ENCODE measurements at places on chromosomes 2 and 18.

DNA sequence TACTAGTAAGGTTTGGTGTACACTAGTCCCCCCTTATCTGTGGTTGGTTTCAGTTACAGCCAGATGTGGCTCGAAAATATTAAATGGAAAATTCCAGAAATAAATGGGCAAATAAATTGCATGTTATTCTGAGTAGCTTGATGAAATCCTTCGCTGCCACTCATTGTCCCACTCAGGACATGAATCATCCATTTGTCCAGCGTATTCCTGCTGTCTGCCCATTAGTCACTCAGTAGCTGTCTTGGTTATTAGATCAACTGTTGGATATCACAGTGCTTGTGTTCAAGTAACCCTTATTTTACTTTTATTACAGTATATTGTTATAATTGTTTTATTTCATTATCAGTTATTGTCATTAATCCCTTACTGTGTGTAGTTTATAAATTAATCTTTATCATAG lies 21.7 kb downstream of the ZDBF2 start:
- no peak for DNase-seq

GRCh38 chr2:218030409-218031195 lies 27.8 kb upstream of the TNS1 start:
- no peak for DNase-seq

GRCh38 chr2:130258356-130258755 lies 60.1 kb upstream of the TUBA3E start:
- DNase-seq: no peak

DNA sequence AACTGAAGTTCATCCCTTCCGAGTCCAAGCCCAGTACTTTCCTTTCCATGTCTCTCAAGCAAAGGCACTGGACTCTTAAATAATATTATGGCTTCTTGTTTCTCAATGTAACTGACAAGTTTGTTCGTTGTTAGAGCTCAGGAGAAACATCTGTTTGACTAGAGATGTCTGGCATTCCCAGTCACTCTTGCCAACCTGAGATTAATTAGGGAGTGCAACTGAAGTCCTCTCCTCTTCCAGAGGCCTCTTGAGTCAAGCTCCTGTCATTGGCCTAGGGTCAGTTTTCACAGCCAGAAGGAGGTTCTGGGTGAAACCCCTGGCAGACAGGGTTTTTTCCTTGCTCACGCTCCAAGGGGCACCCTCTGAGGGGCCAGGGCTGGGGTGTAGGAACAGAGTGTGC lies 196.1 kb downstream of the AGPS start:
- DNase-seq: no peak
